ENCODE measurements at places on chromosomes 5 and 9. TPM values are rescaled to one million over a fixed set of nuclear protein-coding genes. Genes with fewer than 3 reads are reported as not detected.

Gene IFNA21
- total RNA-seq: not detected

Gene FGD3
- total RNA-seq: 1.7 TPM

Gene FCN2
- not detected for total RNA-seq

Gene SPATA6L
- total RNA-seq: 1.8 TPM

All from WTC11 (cell line).